ENCODE measurements at places on chromosomes 6 and 20.

GRCh38 chr6:11229655-11230046 is 2.8 kb downstream of the NEDD9 start:
- DNase-seq, result no peak

GRCh38 chr20:59848182-59848581 is 85.3 kb downstream of the SYCP2 start:
- no peak for DNase-seq

DNA sequence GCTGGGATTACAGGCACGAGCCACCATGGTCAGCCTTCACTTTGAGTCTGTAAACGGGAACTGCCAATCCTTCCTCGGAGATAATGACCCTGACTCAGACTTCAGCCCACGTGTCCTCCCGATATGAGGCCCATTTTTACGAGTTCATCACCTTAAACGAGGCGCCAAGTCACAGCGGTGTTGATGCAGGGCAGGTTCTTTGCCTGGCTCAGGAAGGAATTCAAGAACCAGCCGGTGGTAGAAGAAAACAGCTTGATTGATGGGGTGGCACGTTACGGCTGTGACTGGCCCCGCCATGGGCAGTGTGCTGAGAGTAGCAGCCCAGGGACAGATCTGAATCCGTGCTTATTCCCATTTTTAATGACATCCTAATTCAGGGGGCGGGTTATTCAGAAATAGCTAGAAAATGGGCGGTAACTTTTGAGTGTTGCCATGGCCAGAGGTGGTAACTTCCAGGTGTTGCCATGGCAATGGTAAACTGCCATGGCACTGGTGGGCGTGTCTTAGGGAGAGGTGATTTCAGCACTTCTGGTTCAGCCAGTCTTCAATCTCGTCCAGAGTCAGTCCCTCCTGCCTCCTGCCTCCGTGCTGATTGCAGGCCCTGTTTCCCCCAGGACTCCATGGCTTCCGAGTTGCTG is 9.1 kb upstream of the MAP1LC3A start:
- DNase-seq, result no peak

- DNase-seq, result no peak
Measured at GRCh38 chr6:125746731-125747588, 2.5 kb upstream of the HEY2 start.

- DNase-seq, result no peak
Measured at GRCh38 chr20:5612581-5613301, 137.5 kb upstream of the SHLD1 start.

- DNase-seq, result no peak
Measured at GRCh38 chr6:35493307-35493983, 3.4 kb downstream of the TEAD3 start.

- no peak for DNase-seq
Measured at GRCh38 chr6:129895692-129896091, 34.6 kb upstream of the TMEM244 start.

- DNase-seq, result no peak
Measured at GRCh38 chr6:53369876-53370515, 21.2 kb upstream of the ELOVL5 start.

DNA sequence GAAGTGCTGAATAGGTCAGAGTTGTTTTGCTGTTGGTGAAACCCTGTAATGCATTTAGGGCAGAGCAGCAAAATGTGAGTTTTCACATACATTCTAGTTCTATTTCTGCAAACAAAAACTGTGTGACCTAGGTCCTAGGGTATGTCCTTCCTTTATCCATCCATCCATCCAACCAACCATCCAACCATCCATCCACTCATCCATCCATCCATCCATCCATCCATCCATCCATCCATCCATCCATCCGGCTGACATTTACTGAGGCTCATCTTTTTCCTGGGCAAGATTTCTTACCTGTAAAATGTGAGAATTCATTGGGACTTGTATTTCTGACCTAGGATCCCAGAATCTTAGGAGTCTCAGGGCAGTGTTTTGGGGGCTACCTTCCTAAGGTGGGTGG is 14.5 kb downstream of the PNPLA1 start:
- no peak for DNase-seq

GRCh38 chr6:160036790-160037206 is 67.9 kb downstream of the IGF2R start:
- no peak for DNase-seq

- DNase-seq, result no peak
Measured at GRCh38 chr20:54545676-54546358, 70.4 kb downstream of the DOK5 start.

DNA sequence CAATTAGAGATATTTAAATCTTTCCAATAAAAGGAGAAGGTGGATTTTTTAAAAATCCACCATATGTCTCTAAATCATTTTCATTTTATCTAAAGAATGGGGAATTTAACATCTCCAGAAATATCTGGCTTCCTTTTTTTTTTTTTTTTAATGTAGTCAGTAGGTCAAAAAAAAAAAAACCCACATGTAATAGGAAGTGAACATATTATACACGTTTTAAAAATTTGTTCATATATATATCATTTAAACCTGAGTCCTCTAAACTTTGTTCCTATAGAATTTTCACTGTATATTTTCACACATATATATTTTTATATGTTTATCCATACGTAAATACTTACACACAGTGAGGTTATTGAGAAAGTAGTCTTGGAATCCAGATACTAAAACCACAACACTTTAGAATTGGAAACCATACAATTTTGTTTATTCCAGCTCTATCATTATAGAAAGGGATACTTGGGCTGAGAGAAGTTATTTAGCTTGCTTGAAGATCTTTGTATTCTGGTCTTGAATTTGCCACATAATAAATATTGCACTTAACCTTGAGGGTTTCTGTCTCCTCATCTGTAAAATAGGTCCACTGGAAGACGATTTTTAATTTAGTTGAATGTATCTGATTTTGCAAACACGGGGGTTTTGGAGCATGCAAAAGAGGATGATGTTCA is 62.1 kb upstream of the ZNF217 start:
- DNase-seq, result no peak

GRCh38 chr6:91501930-91502329 is 915.1 kb upstream of the MAP3K7 start:
- no peak for DNase-seq

GRCh38 chr20:56412473-56412790 is 372 bp downstream of the CASS4 start:
- no peak for DNase-seq

GRCh38 chr20:58021481-58021880 is 207.0 kb downstream of the ANKRD60 start:
- DNase-seq, result no peak

DNA sequence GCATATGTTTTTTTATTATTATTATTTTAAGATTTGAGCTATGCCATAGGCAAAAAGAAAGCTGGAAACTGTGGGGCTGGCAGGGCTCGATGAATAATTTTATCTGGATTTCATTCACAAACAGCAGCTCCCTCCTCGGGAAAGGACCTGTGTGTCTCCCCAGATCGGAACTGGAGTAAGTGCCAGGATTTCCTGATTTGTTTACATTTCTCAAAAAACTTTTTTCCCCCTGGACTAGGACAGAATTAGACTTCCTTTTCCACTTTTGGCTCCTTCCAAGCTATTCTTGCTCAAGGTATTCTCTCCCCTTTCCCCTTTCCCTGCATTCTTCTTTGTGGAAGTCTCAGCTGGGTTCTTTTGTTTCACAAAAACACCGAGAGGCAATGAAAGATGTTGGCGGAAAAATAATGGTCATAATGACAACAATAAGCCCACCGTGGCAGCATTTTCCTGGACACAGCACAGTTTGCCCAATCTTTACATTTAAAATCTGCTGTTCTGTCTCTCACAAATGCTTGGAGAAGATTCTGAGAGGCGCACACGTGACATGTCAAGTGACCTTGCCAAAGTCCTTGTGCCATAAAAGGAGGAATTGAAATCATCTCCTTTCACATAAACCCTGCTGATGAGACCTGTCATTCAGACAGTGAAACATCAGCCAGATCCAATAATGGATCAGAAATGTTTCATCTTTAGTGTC is 85.8 kb upstream of the PREP start:
- DNase-seq, result no peak

- DNase-seq, result no peak
Measured at GRCh38 chr6:111899531-111899930, 26.3 kb upstream of the FYN start.

DNA sequence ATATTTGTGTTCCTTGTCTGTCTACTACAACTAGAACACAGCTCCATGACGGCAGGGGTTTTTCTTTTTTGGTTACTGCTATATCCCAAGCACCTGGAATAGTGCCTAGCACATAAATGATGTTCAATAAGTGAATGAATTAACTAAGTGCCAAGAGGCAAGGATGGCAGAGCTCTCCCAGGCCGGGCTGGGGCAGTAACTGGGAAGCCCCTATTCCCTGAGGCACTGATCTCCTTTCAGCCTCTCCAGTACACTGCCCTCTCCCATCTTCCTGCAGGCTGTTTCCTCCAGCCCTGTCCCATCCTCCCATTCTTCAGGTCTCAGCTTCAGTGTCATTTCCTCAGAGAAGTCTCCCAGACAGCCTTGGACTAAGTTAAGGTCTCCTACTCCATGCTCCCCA is 29.0 kb upstream of the SPDEF start:
- DNase-seq, result no peak

- no peak for DNase-seq
Measured at GRCh38 chr6:138486249-138487101, 12.8 kb downstream of the NHSL1 start.

GRCh38 chr6:155882527-155883333 is 427.1 kb upstream of the NOX3 start:
- DNase-seq, result no peak

DNA sequence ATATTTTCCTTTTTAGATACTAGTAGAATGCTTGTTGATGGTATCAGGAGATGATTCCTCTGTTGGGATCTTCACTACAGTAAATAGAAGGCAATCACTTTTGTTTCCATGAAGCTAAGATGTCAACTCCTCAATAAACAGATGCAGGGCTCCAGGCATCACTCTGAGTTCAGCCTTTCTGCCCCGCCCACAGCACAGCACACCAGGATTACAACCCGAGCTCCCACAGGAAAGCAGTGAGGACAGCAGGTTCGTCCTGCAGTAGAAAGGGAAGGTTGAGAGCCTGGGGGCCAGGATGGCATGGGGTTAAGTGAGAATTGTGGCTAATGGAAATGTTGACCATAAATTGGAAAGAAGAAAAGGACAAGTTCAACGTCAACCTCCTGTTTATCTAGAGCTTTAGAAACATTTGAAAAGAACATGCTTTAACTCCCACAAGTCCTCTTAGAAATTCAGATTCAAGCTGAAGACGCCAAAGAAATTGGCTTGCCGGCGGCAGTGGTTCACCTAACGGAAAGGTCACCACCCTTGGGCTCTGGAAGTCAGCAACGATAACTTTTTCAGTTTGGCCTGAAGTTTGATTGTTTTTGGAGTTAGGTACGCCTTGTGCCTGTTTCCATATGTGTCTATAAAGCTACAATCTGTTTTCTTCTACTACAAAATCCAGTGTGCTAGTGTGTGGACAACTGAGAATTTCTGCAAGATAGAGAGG is 144.4 kb upstream of the PDE10A start:
- DNase-seq, result no peak

DNA sequence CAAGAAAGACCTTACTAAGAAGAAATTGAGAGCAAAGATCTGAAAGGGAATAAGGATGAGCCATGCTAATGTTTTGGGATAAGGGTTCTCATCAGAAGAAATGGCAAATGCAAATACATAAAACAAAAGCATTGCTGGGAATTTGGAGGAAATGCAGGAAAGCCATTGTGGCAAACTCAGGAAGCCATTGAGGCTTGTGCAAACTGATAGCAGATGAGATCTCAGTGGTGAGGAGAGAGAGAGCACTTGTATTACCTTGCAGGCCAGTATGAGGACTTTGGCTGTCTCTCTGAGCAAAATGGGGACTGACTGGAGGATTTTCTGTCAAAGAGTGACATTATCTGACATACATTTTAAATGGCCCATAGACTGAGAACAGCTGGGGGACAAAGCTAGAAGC is 103.0 kb downstream of the ADGRB3 start:
- DNase-seq, result no peak

- DNase-seq, result no peak
Measured at GRCh38 chr6:117495869-117496268, 13.4 kb downstream of the DCBLD1 start.

- no peak for DNase-seq
Measured at GRCh38 chr6:130836055-130836640, 8.9 kb downstream of the SMLR1 start.

DNA sequence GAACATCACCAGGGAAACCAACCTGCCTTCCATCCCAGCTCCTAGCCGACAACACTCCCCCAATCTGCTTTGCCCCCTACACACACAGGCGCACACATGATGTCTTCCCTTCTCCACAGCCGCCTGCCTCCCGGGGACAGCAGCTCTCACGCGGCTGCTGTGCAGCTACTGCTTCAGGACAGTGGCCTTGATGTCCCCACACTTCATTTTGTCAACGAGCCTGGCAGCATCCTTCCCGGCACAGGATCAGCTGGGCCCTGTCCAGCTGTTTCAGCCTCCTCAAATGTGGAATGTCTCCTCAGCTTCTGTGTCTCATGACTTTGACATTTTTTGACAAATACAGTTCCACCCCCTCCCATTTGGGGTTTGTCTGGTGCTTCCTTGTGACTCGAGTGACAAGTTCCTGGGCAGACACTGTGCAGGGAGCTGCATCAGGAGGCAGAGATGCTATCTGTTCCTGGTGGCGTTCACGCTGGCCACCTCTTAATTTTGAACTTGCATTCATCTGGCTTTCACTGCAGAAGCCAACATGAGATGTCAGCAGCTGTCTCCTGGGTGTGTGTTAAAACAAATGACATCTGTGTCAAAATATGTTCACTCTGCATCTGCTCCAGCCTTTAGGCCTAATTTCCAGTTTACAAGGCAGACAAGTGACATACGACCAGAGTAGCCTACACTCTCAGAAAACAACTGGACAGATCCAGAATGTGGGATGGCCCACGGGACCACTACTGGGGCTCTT is 57.2 kb downstream of the GINS1 start:
- no peak for DNase-seq

- DNase-seq, result no peak
Measured at GRCh38 chr20:32391003-32391402, 32.9 kb downstream of the ASXL1 start.

GRCh38 chr6:145139140-145139850 is 596.0 kb downstream of the EPM2A start:
- DNase-seq, result no peak

- DNase-seq, result no peak
Measured at GRCh38 chr6:138971601-138972000, 16.5 kb downstream of the REPS1 start.

DNA sequence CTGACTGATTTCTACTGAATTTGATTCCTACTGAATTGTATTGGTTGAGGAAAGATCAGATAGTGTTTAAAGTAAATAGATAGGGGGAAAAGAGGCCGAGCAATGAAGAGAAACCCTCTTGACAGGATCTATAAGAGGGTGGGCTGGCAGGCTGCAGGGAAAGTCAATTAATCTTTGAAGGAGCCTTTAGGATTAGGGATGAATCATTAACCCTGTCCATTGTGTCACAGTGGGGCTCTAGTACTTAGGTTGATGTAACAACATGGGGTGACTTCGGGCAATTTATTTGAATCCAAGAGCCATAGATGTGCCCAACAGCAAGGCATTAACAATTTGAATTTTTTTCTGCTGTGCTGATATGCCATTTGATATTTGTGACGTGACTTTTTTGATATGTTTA is 7.5 kb downstream of the RFX6 start:
- DNase-seq, result no peak

Data from T-helper 1 cell (primary cell).